ENCODE measurements at places on chromosomes 7 and 10. TPM values are rescaled to one million over a fixed set of nuclear protein-coding genes. Genes with fewer than 3 reads are reported as not detected.

The NDUFA5 gene
- total RNA-seq: 56.9 TPM

The LEP gene
- not detected for total RNA-seq

The MDFIC gene
- 113 TPM for total RNA-seq

The CNTNAP2 gene
- not detected for total RNA-seq

The CCT6A gene
- 343 TPM for total RNA-seq

The PRKCQ gene
- 47.0 TPM for total RNA-seq

The UNC5B gene
- 0.15 TPM for total RNA-seq

The CTAGE8 gene
- total RNA-seq: not detected

The HMX2 gene
- total RNA-seq: not detected

The RNF32 gene
- total RNA-seq: not detected

The HOXA1 gene
- total RNA-seq: 0.15 TPM

The GPR26 gene
- not detected for total RNA-seq

The PARP12 gene
- 20.0 TPM for total RNA-seq

The FAM237B gene
- not detected for total RNA-seq
